Stimulated activated CD8-positive, alpha-beta memory T cell treated with anti-CD3 and anti-CD28 coated beads, Interleukin-4, amount 100 ng/mL, for 4 hours (primary cell): ENCODE measurements at places on chromosomes 6 and 20.

GRCh38 chr6:149046822-149047246, 270.7 kb upstream of the TAB2 start:
- DNase-seq, result no peak

GRCh38 chr6:120355822-120356221, 978.5 kb downstream of the TBC1D32 start:
- DNase-seq, result no peak

DNA sequence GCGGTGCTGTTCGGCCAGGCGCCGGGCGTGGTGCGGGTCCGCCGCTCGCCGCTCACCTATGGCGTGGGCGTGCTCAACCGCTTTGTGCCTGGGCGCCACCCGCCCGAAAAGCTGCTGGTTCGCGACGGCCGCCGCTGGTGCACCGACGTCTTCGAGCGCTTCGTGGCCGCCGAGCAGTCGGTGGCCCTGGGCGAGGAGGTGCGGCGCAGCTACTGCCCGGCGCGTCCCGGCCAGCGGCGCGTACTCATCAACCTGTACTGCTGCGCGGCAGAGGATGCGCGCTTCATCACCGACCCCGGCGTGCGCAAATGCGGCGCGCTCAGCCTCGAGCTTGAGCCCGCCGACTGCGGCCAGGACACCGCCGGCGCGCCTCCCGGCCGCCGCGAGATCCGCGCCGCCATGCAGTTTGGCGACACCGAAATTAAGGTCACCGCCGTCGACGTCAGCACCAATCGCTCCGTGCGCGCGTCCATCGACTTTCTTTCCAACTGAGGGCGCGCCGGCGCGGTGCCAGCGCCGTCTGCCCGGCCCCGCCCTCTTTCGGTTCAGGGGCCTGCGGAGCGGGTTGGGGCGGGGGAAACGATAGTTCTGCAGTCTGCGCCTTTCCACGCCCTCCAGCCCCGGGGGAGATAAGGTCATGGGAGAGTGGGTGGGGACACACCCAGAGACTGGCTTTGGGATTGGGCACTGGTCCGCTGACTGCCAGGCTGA, 15.7 kb downstream of the ADISSP start:
- DNase-seq, result peak; percentile 6

DNA sequence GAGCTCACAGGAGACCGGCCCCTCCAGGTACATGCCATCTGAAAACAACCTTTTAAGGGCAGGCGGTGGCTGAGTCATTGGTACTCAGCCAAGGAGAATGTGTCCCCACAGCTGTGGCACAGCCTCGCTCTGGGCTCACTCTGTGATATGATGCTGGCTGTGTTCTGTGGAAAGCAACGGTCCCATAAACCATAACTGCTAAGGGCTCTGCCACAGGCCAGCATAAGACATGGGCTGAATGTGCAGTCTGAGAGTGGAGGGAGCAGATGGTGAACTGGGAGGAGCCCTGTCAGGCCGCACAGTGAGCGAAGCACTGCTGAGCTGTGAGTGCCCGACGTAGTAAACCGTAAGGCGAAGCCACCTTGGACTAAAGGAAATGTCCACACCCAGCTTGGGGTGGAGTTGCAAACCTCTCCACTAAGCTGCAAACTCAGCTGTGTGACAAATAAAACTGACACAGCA, 375.8 kb downstream of the THBS2 start:
- DNase-seq, result no peak

- no peak for DNase-seq
Measured at GRCh38 chr6:56448046-56448445, 194.6 kb downstream of the DST start.

- no peak for DNase-seq
Measured at GRCh38 chr6:149114167-149114566, 203.3 kb upstream of the TAB2 start.

- no peak for DNase-seq
Measured at GRCh38 chr6:107154801-107155160, 39.5 kb upstream of the BEND3 start.

DNA sequence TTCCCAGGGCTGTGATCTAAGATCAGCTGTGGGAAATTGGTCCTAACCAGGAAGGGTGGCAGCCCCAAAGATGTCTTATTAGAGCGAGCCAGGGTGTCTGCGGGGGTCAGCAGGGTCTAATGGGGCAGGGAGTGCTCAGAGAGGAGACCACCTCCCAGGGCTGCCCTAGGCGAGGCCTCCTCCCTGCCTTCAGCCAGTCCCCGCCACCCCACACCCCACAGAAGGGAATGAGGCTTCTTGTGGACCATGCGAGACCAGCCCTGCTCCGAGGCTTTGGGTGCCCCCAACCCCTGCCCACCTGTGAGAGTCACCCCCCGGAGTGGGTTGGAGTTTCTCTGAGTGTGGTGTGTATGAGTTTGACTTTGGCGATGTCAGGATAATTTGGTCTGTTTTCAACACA, 37.8 kb downstream of the SYNJ2 start:
- no peak for DNase-seq

GRCh38 chr6:105152880-105153279, 26.9 kb downstream of the POPDC3 start:
- DNase-seq, result no peak

GRCh38 chr6:4059115-4059777, 19.7 kb downstream of the FAM217A start:
- peak; percentile 26 for DNase-seq

DNA sequence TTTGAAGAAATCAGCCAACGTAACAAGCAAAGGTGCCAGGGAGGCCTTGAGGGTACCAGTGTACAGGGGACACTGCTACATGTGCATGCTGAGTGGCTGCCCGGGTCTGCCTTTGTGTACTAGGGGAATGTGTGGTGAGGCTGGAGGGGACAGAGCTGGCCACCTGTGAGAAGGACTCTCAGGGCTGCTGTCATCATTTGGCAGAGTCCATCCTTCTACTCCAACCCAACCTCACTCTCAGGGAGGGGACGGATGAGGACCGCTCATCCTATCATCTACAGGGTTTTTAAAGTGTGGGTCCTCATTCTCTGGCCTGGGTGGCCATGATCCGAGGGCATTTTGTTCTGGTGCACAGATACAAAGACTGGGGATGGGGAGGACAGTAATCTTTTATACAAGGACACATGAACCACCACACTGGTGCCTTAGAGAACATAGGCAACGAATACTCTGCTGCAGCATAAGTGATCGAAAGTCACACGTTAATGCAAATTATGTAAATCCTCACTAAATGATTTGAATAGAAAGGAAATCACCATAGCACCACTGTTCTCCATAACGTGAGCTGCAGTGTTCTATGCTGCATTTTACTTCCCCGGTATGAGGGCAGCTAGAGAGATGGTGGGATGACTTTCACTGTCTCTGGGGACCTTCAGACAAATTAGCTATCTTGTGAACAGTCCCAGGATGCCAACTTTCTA, 181.4 kb downstream of the GMPR start:
- no peak for DNase-seq

DNA sequence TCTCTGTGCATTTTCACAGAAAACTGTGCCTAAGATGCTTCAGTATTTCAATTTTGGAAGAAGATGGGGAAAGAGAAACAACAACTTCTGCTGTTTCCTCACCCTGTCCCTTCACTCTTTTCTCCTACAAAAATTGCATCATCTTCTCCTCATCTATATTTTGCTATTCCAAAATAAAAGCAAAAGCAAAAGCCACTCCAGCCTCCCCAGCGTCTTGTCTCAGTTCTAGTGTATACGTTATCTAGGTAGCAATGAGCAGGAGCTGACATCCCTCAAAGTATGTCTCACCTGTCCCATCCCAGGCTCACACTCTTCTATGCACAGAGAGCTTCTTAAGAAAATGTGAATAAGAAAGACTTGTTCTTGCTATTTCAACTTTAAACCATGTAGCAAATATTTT, 163.8 kb upstream of the TAB2 start:
- DNase-seq, result no peak

GRCh38 chr6:43962458-43962857, 164.8 kb downstream of the MRPL14 start:
- DNase-seq, result no peak

DNA sequence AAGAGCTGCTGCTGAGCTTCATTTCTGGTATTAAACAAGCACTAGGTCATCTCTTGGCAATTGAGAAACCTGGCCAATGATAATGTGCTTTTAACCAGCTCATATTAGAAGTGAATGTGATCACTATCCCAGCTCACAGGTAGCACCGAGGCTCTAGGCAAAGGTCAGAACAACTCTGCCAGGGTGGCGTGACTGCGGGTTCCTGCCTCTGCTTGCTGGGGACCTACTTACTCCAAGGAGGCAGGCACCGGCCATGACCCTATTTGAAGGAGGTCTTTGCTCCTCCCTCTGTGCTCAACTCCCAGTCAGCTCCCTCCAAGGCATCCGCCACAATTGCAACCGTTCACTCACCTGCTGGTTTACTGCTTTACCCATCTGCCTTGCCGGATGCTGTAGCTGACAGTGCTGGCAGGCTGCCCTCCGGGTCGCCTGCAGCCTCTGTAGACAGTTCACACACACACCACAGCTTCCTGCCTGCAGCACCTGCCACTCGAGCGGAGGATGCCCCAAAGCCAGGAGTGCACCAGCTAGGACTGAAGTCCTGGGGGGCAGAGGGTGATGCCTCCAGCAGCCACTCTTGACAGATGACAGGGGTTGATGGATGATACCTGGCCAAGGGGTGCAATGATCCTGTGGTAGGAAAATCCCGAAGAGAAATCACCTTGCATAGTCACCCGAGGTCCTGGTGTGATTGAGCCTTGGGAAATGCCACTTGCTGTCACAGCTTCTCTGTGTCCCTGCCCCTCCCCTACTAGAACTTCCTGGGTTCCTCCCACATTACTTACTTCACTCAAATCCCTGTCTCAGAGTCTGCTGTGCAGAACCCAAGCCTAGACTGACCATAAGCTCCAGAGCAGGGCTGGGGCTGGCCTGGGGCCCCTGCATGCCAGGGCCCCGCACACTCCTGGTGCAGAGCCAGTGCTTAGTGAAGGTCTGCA, 8.8 kb upstream of the VSX1 start:
- DNase-seq, result peak; percentile 9

GRCh38 chr6:46677314-46677654, 10.4 kb upstream of the TDRD6 start:
- no peak for DNase-seq

DNA sequence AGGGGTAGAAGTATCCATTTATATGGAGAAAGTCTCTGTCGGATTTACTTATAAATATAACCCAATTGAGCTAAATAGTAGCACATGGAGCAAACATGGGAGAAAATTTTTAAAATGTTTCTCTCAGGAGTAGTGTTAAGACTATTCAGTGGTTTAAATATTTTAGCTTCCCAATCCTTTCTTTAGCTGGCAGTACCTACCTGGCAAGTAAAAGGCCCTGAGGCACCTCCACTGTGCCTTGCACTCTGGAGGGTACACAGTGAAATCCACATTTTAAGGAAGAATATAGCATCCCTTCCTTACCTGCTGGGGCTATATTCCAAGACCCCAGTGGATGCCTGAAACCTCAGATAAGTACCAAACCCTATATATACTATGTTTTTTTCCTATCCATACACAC, 124.2 kb downstream of the KLHL32 start:
- DNase-seq, result no peak

DNA sequence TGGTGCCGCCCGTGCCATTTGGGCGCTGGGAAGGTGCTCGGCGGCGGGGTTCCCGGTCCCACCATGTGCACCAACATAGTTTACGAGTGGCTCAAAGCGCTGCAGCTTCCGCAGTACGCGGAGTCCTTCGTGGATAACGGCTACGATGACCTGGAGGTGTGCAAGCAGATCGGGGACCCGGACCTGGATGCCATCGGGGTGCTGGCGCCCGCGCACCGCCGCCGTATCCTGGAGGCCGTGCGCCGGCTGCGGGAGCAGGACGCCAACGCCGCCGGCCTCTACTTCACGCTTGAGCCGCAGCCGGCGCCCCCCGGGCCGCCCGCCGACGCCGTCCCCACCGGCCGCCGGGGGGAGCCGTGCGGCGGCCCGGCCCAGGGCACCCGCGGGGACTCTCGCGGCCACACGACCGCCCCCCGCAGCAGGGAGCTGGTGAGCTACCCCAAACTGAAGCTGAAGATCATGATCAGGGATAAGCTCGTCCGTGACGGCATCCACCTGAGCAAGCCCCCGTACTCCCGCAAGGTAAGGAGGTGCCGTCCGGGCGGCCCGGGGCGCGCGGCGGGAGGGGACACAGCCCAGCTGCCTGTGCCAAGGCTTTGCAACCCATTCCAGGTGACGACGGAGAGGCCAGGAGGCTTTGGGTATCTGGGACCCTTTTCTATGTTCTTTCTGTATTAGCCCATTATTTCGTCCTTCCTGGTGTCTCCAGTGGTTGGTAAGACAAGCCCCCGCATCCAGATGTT, 547 bp downstream of the SAMD5 start:
- no peak for DNase-seq

- no peak for DNase-seq
Measured at GRCh38 chr6:18507018-18507415, 119.9 kb downstream of the RNF144B start.

GRCh38 chr20:50130995-50131394, 18.0 kb upstream of the UBE2V1 start:
- no peak for DNase-seq

DNA sequence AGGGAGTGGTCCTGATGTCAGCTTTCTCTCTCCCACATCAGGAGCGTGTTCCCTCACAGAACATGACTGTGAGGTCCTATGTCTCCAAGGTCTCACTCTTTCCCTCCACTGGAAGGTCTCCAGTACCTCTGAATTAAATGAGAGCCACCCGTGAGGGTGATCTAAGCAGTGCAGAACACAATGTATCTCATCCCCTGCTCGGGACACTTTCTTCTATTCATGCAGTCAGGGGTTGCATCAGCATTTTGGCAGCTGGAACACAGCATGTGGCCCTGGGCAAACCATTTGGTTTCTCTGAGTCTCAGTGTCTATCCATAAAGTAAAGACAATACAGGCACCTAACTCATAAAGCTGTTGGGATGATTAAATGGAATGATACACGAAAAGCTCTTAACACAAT, 34.2 kb downstream of the MAFB start:
- DNase-seq, result no peak

DNA sequence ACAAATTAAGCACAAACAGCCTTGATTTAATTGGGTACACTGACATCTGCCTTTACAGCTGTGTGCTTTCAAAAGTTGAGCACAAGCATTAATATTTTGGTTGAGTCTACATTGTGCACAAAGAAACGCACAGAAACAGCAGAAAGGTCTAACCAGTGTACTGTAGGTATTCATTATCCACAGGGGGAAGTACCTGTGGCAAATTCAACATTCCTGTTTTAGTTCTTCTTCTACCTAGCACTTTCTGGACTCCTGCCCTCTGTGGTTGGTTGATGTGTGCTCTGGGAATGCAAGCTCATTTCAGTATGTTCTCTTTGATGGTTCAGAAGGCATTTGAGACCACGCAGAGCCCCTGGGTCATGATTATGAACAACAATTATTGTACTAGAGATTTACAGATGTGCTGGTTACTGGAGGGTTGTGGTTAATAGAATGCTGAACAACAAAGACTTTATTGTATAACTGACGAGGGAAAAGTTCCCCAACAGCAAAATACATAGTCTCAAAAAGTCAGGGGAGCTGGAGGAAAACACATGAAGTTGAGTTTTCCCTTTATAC, 26.6 kb upstream of the DAAM2 start:
- DNase-seq, result no peak
